A549 (cell line): ENCODE measurements at places on chromosomes 12 and 14. TPM values are rescaled to one million over a fixed set of nuclear protein-coding genes. Genes with fewer than 3 reads are reported as not detected.

DNA sequence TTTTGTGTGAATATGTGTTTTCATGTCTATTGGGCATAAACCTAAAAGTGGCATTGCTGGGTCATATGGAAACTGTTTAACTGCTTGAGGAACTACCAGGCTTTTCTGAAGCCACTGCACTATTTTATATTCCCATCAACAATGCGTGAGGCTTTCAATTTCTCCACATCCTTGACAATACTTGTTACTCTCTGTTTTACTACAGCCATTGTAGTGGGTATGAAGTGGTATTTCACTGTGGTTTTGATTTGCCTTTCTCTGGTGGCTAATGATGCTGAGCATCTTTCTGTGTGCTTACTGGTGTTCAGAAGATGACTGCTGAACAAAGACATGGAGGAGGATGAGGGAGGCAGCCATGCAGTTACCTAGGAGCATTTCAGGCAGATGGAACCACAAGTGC lies 13.2 kb upstream of the TDG start:
- DNase-seq = no peak

DNA sequence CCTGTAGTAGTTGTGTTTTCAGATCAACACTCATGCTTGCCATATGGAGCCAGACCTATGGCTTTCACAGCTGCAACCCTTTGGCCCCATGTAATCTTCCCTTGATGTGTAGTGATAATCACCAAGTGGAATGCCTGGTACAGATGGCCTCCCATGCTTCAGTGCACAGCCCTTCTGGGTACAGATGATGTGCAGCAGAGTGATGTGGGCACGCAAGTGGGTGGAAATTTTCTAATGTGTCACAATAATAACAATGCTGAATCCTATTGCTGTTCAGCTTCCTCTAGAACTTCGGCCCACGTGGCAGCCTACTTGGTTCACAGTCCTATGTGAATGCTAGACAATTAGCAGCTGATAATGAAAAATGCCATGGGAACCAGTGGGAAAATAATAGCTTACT lies 188.1 kb downstream of the SNAPC1 start:
- DNase-seq = no peak

DNA sequence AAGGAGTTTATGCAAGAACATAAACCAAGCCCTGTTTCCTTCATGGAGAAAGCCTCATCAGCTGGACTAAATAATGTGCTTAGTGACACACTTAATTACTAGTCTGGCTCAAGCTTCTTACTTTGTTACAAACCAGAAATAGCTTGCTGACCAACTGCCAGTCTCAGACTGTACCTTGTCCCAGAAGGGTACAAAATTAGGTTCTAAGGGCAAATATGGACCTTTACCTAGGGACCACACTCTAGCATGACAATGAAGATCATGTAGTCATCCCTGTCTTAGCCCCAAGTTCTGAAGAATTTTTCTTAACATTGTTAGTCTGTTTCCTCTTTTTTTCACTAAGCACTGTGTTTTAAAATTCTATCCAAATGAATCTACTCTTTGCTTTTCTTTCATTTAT lies 2.2 kb downstream of the AMN1 start:
- no peak for DNase-seq

DNA sequence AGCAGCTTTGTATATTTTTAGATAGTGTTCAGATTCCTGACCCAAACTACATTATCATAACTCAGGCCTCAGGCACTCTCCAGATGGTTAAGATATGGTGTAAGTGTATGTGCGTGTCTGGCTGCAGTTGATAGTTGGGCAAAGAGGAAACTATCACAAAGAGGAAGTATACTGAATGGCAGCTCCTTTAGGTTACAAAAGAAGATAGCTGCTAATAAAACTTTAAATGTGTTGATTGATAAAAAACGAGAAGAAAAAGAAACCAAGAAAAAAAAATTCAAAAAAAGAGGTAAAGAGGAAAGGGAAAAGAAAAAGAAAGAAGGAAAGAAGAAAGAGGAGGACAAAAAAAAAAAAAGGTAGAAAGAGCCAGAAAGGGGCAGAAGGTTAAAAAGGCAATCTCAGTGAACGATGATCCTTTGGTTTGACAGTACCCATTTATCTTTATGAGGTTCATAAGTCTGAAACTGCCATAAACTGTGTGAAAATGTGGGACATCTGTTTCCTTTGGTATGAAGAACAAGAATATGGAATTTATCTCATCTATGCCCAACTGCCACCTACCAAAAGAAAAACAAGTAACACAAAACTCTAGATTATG lies 42.2 kb downstream of the TAOK3 start:
- DNase-seq = no peak

DNA sequence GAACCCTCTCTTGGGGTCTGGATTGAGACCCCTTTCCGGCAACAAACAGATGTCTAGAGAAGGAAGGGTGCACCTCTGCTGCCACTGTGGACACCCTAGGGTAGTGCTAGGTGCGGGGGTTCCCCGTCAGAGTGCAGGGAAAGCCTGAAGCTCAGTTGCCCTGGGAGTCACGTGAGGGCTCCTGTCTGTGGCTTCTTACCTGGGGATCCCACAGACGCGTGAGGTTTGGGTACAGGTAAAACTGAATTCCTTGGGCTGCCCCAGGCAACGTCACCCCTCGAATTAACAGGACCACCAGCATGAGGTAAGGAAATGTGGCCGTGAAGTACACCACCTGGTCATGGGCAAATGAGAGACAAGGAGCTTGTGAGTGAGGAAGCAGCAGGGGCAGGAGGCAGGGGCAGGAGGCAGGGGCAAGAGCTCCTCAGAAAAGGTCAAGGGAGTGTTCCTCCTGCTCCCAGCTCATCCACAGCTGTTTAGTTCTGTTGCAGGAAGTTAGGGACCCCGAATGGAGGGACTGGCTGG lies 21.0 kb upstream of the SLC6A12 start:
- no peak for DNase-seq

DNA sequence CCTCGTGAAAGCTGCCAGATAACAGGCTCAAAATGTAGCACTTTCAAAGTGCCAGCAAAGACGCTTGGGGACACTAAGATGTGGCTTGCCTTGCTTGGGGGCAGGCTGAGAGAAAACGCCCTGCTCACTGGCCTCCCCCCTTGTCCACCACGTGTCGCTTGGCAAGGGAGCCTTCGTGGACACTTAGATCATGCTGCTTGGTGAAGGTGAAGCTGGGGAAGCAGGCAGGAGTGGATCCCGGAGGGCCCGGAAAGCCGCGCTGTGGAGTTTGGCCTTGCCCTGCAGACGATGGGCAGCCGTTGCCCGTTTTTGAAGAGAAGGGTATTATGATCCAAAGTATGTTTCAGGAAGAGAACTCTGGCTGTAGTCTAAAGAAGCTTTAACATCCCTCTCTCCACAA lies 53.4 kb upstream of the BDKRB2 start:
- no peak for DNase-seq

DNA sequence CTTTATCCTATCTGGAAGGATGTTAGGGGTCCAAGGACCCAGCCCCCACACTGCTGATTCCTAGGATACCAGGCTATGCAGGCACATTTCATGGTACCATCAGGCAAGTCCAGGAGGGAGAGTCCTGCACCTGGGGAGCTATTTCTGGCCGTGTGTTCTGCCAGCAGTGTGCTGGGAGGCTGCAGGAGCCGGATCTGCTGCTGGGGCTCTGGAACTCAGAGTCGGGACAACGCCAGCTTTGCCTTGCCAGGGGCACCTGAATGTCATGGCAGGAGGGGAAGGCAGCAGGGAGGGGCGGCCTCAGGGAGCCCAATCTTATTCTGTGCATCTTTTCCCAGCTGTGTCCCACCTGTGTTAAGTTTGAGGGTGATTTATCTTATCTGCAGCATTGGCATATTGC lies 17.8 kb downstream of the SRRM4 start:
- DNase-seq = no peak

DNA sequence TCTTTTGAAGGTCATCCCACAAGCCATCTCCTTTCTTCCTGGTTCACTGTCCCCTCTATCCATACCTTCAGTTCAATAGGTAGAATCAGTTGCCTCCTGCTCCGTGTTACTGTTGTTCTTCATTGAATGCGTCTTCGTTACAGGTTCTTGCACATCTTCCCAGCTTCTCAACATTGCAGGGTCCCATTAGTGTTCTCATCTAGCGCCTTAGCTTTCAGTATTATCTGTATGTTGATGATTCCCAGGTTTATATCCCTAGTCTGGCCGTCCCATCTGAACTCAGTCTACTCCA lies 2.0 kb downstream of the SCFD1 start:
- DNase-seq = no peak

DNA sequence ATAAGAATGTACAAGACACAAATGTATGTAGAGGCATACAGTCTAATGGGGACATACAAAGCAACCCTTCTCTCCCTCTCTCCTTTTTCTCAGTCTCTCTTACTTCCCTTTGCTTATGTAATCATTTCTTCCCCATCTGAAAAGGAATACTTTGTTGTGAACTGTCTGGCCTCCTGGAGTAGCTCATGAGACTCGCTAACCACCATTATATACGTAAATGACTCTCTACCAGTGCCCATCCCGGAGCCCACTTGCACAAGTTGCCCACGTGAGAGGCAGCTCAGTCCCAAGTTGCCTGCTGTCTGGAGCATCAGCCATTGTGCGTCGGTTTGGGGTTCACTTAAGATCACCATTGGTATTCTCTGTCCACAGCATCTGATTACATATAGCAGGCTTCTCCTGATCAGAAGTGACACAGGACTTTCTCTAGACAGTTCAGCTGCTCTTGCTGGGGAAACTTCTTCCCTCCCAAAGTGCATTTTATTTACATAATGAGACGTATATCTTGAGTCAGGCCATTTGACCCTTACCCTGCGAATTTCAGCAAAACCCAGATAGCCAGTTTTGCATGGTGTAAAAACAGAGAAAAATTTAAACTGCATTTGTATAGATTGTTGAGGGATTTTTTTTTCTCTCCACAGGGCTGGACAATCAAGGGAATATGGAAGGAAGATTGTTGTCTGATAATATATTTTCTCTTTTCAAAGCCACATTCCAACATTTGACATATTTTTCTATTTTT lies 220.7 kb upstream of the EGLN3 start:
- DNase-seq = no peak

GRCh38 chr12:49705479-49706134 lies 1.6 kb downstream of the FMNL3 start:
- DNase-seq = no peak

GRCh38 chr12:111437816-111438454 lies 32.2 kb downstream of the SH2B3 start:
- no peak for DNase-seq

- DNase-seq = no peak
These were observed 347.9 kb downstream of the BCAT1 start for GRCh38 chr12:24600996-24601395.

DNA sequence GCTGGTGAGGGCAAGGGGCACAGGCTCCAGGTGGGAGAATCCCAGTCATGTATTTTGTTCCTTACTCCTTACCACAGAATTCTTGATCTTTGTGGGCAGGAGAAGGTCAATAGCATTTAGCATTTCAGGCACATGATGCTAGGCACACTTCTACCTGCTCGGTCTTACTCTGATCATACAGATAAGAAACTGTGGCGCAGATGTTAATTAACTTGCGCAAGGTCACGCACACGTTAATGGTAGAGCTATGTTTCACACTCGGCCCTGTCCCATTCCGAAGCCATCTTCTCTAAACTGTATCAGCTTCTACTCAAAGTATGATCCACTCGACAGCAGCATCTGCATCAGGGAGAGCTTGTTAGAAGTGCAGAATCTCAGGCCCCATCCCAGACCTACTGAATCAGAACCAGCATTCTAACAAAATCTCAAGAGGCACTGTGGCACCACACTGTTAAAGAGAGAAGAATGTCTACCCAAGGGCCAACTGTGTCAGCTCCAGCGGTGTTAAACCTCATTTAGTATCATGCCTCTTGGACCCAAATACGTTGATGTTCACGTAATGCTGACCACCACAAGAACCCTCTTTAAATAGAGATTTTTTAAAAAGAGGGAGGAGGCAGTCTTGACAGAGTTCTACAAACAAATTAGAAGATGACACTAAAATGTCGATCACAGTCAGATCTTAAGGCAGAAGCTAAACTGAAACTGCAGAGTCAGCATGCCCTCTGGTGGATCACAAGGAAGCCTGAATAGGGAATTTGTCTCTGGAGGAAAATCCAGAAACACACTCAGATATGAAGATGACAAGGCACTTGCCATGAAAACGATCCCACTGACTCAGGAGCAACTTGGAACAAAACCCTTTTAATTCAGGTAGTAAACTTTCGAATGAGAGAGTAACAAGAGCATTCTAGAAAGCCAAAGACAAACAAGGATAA lies 7.3 kb downstream of the STXBP6 start:
- no peak for DNase-seq

- no peak for DNase-seq
These were observed 14.1 kb upstream of the SINHCAF start for GRCh38 chr12:31339831-31340622.

Gene ANG
- polyA plus RNA-seq = 6.5 to 10.5 TPM (median 10.2 TPM) in 3 replicates

Gene GPRC5D
- polyA plus RNA-seq = not detected in 3 replicates

Gene RNU4-1
- not detected in 3 replicates for polyA plus RNA-seq

Gene SERPINA12
- not detected in 3 replicates for polyA plus RNA-seq

Gene LGALS3
- 57.2 to 65.6 TPM (median 60.2 TPM) in 3 replicates for polyA plus RNA-seq

Gene MSI1
- polyA plus RNA-seq = 1.0 to 1.9 TPM (median 1.4 TPM) in 3 replicates

Gene ACSM4
- polyA plus RNA-seq = not detected in 3 replicates

Gene KRT6C
- polyA plus RNA-seq = not detected in 3 replicates

Gene KRT2
- polyA plus RNA-seq = 0.08 TPM in 1 of 3 replicates, not detected in the others

Gene ACOT6
- not detected in 3 replicates for polyA plus RNA-seq
